Mesenchymal stem cell (in vitro differentiated cells and primary cell): ENCODE measurements at places on chromosomes 1 and 21.

- DNase-seq, result no peak
Measured at GRCh38 chr1:187244623-187245022, 415.9 kb downstream of the PLA2G4A start.

DNA sequence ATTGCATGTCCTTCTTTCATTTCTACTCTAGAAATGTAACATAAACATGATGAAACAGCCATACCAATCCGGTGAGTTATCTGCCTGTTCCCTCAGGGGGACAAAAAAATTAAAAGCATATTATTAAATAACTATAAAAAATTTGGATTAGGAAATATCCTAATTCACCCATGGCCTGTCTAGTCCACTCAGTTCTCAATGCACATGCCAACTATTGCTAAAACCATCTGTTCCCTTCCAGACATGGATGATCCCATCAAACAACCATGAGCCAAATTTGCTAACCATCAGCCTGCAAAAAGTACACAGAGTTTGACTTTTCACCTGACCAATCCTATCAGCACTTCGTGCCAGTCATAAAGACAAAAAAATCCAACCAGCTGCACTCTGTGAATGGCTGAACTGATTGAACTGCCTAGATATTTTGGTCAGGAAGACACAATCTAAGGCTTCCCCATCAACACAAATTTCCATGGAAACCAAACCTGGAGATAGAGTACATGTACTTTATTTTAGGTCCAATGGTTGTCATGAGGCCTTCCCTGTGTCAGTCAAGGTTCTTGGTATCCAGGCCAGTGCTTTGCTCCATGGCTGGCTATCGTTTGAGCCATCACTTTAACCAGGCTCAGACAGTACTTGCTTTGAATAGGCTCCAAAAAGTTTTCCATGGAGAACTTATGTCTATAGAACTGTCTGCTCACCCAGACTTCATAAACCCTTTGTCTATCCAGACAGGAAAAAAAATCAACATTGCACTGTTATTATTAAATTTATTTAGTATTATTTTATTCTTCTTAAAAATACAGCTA, 570.8 kb downstream of the LTN1 start:
- DNase-seq, result no peak

DNA sequence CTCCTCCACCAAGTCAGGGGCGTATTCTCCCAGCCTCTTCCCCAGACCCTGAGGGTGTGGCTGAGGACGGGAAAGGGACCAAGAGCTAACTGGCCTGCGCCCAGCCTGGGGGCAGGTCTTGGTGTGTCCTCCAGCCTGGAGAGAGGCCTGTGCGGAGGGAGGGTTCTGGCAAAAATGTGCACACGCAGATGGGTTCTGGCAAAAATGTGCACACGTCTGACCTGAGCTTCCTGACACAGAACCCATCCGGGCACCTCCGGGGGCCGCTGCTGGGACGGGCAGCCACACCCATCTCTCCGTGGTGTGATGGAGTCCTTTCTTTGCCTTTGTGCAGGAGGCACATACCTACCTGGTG, 23.1 kb upstream of the PKP1 start:
- DNase-seq, result no peak

DNA sequence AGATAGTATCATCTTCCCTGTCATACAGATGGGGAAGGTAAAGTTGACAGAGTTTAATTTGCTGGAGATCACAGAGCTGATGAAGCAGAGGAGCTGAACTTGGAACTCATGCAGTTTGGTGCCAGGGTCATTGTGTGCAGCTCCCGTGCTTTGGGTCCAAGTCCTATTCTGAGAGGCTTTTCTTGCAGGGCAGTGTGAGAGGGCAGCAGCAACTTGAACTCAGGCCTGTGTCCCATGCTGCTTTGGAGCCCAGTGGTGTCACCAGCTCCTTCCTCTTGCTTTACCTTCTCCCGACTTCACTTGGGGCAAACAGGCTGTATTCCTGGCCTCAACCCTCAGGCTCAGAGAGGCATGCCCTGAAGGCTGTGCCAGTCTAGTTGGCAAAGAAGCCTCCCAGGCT, 24.7 kb downstream of the INAVA start:
- DNase-seq, result no peak

- DNase-seq, result peak; percentile 51
Measured at GRCh38 chr1:246106342-246106763, 400.7 kb downstream of the SMYD3 start.

DNA sequence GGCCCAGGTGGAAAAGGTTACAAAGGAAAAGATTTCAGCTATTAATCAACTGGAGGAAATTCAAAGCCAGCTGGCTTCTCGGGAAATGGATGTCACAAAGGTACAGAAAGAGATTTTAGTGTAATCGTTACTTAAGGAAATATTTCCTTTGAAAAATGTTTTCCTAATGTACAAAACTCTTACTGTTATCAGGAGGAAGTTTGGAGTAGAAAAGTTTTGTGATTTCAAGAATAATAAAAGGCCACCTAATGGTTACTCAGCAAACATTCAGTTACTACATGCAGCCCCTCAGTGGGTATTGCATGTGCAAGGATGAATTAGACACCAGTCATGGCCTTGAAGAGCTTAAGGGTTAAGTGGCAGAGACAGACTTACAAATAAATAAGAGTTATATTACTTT, 85.2 kb downstream of the SDCCAG8 start:
- no peak for DNase-seq

GRCh38 chr1:18719786-18720451, 89.3 kb downstream of the PAX7 start:
- no peak for DNase-seq

- DNase-seq, result peak; percentile 93
Measured at GRCh38 chr1:84103197-84103992, 40.7 kb upstream of the PRKACB start.

GRCh38 chr1:35532497-35533223, 24.5 kb downstream of the KIAA0319L start:
- no peak for DNase-seq

GRCh38 chr1:20051218-20051829, 18.7 kb upstream of the PLA2G5 start:
- DNase-seq, result no peak

DNA sequence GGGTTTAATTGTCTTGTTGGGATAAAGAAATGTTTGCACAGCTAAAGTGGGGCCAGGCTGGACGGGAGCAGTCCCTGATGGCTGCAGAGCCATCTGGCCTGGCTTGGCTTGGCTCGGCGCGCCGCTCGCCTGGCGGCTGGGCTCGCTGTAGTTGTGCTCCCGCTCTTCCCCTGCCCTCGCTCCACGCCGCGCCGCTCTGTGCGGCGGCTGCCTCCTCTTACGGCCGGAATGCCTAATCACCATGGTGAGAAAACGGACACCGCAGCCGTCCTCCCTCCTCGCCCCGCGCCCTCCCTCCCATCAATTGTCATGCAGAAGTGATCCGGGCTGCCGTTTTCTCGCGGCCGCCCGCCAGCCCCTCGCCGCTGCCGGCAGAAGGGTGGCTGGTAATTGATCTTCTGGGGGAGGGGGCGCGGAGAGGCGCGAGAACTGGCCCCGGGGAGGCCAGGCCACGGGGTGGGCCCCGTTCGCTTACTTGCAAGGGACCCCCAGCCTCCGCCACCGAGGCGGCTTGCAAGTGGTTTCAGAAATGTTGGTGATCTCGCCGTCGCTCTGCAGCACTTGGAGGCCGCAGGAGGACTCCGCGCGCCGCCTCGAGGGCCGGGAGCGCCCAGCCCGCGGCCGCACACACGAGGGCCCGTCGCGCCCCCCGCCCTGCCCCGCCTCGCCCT, 12.4 kb downstream of the RNF220 start:
- peak; percentile 22 for DNase-seq

DNA sequence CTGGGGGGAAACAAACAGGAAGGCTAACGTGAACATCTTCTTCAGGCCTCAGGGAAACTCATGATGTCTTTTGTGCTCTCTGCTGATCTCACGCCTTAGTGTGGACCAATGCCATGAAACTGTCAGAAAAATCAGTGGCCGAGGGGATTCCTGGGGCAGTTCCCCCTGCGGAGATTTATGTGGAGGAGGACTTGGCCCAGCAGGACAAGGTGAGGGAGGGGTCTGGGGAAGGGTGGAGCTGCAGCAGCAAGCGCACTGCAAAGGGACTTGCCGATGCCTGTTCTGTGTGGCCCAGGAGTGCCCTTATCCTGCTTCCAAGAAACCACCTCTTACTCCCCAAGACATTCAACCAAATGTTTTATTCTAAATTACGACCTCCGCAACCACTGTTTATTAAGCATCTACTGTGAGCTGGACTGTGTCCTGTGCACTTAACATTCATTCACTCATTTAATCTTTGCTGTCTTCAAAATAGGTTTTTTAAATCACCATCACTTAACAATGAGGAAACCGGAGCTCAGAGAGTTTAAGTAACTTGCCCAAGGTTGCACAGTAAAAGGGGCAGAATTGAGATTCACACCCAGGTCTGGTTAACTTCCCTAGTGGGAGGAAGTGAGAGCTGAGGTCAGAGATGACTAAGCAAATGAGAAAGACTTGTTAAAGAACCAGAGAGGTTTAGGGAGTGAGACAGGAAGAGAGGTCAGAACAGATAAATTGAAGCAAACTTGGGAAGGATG, 49.7 kb downstream of the FHAD1 start:
- DNase-seq, result no peak

- DNase-seq, result no peak
Measured at GRCh38 chr1:245987997-245988392, 519.1 kb downstream of the SMYD3 start.

GRCh38 chr1:239112101-239112935, 274.1 kb upstream of the CHRM3 start:
- no peak for DNase-seq

DNA sequence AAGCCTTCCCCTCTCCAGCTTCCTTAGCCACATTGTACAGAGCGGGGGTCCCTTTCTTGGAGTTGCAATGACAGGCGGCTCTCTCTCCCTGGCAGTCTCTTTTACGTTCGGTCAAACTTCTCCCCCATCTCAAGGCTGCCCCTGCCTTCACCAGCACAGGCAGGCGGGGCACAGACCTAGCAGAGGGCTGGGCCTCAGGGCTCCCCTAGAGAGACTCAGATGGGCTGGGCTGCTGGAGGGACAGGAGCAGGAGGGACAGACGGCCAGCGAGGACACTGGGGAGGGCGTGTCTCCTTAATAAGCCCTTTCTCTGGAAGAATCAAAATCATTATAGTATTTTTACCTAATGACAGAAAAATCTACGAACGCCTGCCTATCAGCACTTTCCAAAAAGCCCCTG, 79.6 kb downstream of the CASZ1 start:
- no peak for DNase-seq

GRCh38 chr21:34037009-34037795, 36.2 kb upstream of the MRPS6 start:
- peak; percentile 42 for DNase-seq

- no peak for DNase-seq
Measured at GRCh38 chr1:24179251-24179840, 7.7 kb downstream of the IFNLR1 start.

DNA sequence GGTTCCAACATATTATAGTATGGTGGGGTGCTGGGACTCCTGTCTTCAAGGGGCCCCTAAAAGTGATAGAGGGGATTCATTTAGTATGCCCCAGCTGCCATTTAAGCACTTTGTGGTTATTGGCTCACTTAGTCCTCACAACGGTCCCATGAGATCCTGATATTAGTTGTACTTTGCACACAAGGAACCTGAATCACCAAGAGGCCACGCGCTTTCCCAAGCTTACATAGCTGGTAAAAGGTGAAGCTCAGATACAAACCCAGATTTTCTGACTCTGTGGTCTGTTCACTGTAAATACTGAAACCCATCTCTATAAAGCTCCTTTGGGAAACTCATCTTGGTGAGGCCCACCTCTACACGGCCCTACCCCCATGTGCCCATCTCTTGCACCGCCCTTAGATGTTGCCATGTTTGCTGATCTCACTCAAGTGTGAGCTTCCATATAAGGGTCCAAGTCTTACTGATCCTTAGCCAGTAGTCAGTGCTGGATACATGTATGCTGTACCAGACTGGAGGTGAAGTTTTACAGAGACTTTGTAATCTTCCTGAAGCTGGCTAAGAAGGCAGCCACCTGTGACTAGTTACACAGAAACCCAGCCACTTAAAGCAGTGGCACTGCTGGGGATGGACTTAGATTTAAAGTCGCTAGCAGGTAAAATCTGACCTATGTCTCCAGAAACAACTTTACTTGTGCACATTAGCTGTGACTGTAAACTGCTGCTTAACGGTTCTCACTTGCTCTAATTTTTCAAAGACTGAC, 124.4 kb upstream of the HOOK1 start:
- no peak for DNase-seq

DNA sequence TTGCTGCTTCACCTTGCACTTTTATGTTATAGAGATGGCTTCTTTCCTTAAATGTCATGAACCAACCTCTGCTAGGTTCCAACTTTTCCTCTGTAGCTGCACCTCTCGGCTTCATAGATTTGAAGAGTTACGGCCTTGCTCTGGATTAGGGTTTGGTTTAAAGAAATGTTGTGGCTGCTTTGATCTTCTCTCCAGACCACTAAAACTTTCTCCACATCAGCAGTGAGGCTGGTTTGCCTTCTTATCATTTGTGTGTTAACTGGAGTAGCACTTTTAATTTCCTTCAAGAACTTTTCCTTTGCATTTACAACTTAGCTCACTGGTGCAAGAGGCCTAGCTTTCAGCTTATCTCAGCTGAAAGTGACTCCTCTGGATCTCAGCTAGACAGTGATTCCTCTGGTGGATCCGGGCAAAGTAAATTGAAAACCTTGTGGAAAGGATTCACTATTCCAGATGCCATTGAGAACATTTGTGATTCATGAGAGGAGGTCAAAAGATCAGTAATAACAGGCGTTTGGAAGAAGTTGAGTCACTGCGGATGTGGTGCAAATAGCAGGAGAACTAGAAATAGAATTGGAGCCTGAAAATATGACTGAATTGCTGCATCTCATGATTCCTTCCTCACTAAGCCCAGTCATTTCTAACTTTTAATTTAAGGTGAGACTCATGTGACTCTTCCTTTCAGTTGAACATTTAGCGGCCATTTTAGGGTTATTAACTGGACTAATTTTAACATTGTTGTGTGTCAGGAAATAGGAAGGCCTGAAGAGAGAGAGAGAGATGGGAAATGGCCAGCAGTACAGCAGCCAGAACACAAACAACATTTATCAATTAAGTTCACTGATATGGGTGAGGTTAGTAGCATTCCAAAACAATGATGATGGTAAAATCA, 16.2 kb upstream of the RGS1 start:
- DNase-seq, result peak; percentile 98

DNA sequence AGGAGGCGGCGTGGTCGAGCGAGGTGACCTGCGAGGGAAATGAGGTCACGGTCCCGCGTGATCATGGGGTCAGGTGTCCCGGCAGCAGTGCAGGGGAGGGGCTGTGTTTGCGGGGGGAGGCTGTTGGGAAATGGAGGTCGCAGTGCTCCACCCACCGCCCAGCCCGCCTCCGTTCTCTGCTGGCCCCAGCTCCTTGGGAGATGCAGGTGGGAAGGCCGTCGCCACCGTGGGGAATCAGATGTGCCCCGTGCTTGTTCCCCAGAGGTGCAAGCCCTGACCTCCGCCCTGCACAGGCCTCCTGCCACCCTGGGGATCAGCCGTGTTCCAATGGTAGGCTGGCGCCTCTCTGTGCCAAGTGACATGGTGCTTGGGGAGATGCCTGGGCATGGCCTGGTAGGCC, 95.7 kb downstream of the PRDM16 start:
- no peak for DNase-seq
